Peyer's patch (tissue), 4 donors: ENCODE measurements at places on chromosomes 11 and 22.

GRCh38 chr11:87076260-87076783 lies 38.6 kb downstream of the TMEM135 start:
- H3K4me3 ChIP-seq, result no peak overlapping the region
- no peaks in the 10 kb centered on the region for H3K27me3 ChIP-seq
- no peak overlapping the region for H3K27ac ChIP-seq
- no peak for DNase-seq

DNA sequence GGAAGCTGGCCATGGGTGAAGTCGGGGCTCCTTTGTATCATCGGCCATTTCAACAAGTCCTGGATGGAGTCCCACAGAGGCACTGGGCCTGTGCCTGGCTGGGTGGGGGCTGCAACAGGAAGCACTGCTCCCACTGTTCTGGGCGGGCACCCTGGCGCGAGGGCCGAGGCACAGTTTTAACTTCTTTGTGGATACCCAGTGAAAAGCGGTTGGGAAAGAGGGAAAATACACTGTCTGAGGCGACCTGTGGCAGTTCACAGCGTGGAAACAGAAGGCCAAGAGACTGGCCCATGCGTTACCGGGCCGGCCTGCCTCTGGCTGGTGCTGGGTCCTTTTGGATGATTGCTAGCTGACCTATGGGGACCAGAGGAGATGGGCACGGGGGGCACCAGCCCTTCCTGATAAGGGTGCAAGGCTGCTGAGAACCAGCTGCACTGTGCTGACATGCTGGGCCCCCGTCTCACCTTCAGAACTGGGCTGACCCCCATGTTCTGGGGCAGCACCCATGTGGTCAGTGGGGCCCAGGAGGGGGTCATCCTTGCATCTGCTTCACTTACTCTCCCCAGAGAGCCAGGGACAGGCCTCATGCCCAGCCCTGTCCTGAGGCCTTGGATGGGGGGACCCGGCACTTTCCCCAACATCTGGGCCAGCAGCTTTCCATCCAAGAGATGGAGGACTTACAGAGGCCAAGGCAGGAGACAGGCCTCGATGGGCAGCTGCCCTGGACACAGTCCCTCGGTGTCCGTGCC lies 4.2 kb downstream of the OVOL1 start:
- H3K4me3 ChIP-seq, result no peak overlapping the region
- no peaks in the 10 kb centered on the region for H3K27me3 ChIP-seq
- H3K27ac ChIP-seq, result no peak overlapping the region
- DNase-seq, result no peak
- no peaks in the 10 kb centered on the region for H3K36me3 ChIP-seq

GRCh38 chr11:3617990-3618389 lies 23.8 kb downstream of the ART5 start:
- H3K27me3 ChIP-seq, result no peaks in the 10 kb centered on the region
- H3K36me3 ChIP-seq, result no peaks in the 10 kb centered on the region
- no peak overlapping the region for H3K27ac ChIP-seq
- no peaks in the 10 kb centered on the region for H3K4me1 ChIP-seq

DNA sequence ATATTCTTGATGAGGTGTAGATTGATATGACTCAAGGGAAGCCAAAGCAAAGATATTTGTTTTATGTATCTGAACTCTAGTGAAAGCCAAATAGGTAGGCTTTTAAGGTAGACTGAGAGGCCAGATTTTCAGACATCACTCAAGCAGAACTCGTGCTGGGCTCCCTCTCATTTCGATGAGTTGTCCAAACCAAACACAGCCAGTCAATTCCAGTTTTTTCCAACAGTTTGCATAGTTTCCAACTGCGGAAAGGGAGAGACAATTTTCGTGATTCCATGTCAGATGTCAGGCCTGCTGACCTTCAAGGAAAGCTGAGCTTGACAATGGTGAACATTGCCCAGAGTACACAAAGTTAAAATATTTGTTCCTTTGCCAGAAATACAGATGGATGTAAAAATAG lies 110.9 kb upstream of the MPPED2 start:
- no peak for DNase-seq
- no peak overlapping the region for H3K27ac ChIP-seq
- H3K4me3 ChIP-seq, result no peak overlapping the region
- no peaks in the 10 kb centered on the region for H3K27me3 ChIP-seq

DNA sequence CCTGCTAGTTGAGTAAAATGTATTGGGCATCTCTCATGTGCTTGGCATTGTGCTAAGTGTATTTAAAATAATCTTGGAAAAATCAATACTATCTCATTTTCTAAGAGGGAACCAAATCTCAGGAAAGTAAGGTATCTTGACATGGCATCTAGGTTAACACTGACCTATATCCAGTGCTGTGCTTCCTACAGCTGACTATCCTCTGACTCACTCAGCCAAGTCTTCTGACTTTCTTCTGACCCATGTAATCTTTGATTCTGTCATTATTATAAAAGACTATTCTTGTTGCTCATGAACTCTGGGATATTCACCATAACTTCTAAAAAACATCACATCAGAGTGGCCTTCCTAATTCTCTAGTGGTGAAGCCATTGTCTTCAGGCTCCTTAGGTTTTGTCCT lies 304.1 kb upstream of the TENM4 start:
- H3K27me3 ChIP-seq, result no peaks in the 10 kb centered on the region
- H3K4me3 ChIP-seq, result no peak overlapping the region
- no peak overlapping the region for H3K27ac ChIP-seq
- DNase-seq, result no peak
- no peaks in the 10 kb centered on the region for H3K4me1 ChIP-seq
- H3K36me3 ChIP-seq, result no peaks in the 10 kb centered on the region

- H3K27ac ChIP-seq, result no peak overlapping the region
- no peak for DNase-seq
- no peaks in the 10 kb centered on the region for H3K27me3 ChIP-seq
- no peak overlapping the region for H3K4me3 ChIP-seq
- H3K36me3 ChIP-seq, result no peaks in the 10 kb centered on the region
- H3K4me1 ChIP-seq, result no peaks in the 10 kb centered on the region
Observed at GRCh38 chr11:72859126-72859525, 44.9 kb downstream of the ATG16L2 start.
